CD4-positive, CD25-positive, alpha-beta regulatory T cell (primary cell): ENCODE measurements at places on chromosomes 13 and 19. TPM values are rescaled to one million over a fixed set of nuclear protein-coding genes. Genes with fewer than 3 reads are reported as not detected.

- no peak for DNase-seq
Observed at GRCh38 chr13:97068151-97068550, 73.9 kb upstream of the OXGR1 start.

MATK gene
- 1.4 TPM for total RNA-seq

GRCh38 chr13:59880468-59880867 is 283.3 kb downstream of the DIAPH3 start:
- no peak for DNase-seq

DNA sequence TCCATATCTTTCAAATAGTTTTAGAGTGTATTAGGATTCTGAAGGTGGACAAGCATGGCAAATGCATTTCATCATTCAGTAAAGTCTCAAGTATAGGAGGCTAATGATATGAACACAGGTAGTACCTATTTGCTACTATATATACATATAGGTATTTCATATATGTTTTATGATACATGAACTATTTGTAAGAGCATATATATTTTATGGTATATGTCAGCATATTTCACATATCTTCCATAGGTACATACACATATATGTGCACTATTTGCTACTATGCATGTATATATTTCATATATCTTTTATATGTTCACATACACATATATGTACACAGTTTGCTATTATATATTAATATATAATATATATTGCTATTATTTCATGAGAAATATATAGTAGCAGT is 1291.7 kb upstream of the MIR17HG start:
- DNase-seq = no peak

DNA sequence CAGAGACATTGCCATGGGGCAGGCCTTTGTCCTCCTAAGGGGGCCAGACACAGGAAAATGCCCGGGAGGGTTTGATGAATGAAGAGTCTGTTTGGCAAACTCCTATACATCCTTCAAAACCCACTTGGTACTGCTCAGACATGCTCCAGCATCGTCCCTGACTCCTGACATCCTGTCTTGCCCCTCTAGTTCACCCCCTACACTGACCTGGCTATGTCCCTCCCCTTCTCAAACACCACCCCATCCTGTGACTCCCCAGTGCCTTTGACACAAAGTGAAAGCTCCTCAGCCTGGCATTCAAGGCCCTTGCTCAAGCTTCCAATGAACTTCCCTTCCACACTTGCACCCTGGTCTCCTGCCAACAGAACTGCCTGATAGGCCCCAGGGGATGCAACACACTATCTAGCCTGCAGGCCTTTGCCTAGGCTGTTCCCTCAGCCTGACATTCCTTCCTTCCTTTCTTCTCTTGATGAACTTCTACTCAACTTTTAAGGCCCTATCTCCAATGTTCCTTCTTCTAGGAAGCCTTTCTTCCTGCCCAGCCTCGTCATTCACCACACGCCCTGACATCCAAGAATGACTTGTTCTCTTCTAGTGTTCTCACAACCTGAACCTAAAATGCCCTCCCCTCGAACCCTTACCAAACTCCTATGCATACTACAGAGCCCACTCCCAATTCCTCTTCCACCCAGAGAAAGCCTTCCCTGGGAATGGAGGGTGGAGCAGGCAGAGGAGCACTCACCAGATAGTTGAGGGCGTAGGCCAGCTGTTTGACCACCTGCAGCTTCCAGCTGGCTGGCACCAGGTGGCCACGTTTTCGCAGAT is 12.4 kb downstream of the JAK3 start:
- DNase-seq = no peak

PODNL1 gene
- not detected for total RNA-seq

DNA sequence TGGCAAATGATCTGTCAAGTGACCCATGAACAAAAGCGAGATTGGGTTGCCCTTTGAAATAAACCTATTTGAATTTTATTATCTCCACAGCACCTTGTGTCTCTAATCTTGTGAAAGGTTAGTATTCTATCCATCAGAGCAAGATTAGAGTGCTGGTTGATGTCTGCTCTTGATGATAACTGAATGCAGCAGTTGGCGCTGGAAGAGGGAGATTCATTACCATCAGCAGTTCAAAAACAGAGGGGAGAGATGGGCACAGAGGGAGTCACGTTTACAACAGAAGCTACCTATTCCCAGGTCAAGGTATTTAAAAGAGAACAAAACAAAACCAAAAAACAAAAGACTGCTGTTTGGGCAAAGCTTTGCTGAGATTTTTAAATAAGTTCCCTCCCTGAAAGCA is 588.1 kb downstream of the GPC6 start:
- no peak for DNase-seq

DNA sequence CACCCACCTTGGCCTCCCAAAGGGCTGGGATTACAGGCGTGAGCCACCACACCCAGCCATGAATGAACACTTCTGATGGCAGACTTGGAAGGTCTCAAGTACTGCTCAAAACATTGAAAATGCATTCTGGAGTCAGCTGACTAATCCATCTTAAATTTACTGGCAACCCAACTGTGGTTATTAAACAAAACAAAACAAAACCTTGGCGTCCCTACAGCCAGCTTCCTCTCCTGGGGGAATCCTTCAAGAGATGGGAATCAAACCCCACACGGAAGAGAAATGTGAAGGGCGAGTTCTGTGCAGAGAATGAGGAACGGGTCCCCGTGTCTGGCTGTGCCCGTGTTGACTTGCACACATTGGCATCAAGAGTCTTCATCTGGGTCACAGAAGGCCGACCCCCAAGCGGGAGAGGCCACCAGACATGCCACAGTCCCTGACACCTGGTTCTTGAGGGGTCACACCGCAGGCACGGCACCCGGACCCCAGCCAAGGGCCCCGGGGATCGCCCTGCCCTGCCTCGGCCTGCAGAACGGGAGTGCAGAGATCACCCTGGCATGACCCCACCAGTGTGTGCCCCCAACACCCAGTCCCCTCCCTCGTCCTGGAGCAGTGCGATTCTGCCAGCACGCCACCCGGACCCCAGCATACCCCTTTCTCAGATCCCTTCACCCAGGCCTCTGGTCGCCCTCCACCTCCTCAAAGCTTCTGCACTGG is 3.2 kb downstream of the MAP2K2 start:
- no peak for DNase-seq

- no peak for DNase-seq
Observed at GRCh38 chr13:40259899-40260298, 406.5 kb downstream of the FOXO1 start.
